Left ventricle myocardium inferior (tissue), 1 donor: ENCODE measurements at places on chromosomes 3 and 15.

- DNase-seq: no peak
These were observed 68.6 kb downstream of the FAM174B start for GRCh38 chr15:92586966-92587365.

DNA sequence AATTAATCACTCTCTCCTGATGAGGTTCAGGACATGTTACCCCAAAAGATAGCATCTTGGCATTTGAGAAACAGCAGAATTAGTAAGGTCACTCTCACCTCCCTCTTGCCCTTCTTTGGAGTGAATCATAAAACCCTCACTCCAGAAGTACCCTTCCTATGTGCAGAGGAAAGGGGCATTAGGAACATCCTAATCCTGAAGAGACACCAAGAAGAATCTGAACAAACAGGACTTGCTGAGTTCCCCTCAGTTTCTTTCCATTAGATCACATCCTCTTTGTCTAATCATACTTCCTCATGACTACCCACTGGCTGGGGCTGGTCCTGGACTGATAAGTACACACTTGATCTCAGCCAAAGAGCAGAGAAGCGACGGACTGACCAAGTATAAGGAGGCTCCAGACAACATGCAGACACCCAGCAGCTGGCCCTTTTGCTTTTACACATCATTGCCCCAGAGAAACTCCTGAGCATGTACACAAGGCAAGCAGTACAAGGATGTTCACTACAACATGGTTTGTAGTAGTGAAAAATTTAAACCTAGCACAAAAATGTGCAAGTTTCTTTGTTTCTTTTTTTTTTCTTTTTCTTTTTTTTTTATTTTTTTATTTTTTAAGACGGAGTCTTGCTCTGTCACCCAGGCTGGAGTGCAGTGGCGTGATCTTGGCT is 15.0 kb upstream of the TM6SF1 start:
- no peak for DNase-seq

DNA sequence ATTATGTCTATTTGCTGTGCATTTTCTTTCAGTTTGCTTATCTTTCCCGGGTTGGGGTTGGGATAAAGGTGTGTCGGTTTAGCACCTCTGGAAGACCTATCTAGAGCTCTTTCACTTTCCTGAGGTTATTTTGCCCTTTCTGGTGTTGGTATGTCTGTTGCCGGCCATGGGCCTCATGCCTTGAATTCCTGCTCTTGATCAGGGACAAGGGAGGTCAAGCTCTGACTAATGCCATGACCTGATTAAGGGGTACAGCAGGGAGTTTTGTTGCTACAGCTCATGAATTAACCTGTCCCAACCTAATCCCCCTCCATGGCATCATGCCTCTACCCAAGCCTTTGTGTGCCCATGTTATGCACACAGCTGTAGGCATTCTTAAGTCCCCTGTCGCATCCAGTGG is 70.5 kb upstream of the GOLGA6B start:
- DNase-seq: no peak

DNA sequence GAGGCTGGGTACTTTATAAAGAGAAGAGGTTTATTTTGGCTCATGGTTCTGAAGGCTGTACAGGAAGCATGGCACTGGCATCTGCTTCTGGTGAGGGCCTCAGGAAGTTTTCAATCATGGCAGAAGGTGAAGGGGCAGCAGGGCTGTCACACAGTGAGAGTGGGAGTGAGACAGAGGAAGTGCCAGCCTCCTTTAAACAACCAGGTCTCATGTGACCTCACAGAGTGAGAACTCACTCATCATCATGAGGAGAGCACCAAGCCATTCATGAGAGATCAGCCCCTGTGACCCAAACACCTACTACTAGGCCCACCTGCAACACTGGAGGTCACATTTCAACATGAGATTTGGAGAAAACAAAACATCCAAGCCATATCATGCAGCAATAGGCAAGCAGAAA is 9.3 kb upstream of the RFTN1 start:
- DNase-seq: no peak

DNA sequence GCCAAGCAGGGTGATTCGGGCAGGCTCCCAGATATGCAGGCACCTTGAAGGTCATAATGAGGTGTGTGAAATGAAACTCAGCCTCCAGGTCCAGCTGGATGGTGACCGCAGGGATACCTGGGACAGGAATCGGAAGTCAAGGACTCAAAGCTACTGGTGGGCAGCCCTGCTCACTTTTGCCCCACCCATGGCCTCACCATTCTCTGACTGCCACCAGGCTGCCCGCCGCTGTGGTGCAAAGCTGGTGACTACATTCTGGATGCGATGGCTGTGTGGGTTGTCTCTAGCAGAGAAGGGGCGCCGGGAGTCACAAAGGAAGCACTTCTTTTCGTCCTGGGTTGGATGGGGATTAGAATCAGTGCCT is 795 bp downstream of the LAMB2 start:
- no peak for DNase-seq

DNA sequence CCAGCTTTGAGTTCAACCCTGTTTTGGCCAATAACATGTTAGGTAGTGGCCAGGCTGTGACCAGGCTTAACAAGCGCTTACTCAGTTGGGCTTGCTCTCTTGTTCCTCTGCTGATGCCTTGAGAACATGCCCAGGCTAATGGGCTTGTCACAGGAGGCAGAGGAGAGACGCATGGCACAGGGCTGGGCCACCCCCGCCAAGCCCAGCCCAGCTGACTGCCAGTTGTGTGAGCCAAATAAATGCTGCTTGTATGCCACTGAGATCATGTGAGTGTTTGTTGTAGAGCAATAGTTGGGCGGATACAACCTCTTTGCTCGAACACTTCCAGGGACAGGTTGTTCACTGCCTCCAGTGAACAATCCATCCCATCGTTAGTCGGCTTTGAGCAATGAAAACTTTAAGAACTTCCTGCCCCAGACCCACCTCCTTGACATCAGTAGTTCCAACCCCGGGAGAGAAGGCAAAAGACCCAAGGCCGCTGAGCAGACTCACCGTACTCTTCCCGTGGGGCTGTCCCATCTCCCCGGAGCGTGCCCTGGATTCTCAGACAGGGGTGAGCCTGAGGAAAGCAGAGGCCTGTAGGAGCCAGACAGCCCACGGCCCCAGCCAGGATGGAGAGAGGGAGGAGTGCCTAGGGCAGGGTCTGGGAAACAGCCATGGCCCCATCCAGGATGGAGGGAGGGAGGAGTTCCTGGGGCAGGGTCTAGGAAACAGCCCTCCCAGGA is 4.1 kb downstream of the PLA2G4F start:
- peak; percentile 61 for DNase-seq

DNA sequence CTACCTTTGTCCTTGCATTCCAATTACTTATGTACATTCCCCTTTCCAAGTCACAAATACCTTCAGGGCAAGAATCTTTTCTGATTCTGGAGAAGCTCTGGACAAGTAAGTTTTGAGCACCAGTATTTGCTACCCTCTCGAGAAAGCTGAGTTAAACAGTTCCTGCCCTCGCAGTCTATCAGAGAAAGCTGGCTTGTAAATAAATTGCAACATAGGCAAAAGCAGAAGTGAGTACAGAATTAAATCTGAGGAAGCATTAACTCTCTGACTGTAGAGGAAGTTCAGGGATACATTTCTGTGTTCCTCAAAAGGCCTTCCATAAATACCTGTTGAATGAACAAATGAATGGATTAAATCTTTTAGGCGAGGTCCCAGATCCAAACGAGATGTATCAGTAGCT is 1.2 kb downstream of the OSBPL11 start:
- DNase-seq: no peak

- DNase-seq: no peak
These were observed 46.9 kb downstream of the ZIC4 start for GRCh38 chr3:147359177-147360050.

GRCh38 chr3:116939550-116939949 is 230.0 kb downstream of the TUSC7 start:
- no peak for DNase-seq

DNA sequence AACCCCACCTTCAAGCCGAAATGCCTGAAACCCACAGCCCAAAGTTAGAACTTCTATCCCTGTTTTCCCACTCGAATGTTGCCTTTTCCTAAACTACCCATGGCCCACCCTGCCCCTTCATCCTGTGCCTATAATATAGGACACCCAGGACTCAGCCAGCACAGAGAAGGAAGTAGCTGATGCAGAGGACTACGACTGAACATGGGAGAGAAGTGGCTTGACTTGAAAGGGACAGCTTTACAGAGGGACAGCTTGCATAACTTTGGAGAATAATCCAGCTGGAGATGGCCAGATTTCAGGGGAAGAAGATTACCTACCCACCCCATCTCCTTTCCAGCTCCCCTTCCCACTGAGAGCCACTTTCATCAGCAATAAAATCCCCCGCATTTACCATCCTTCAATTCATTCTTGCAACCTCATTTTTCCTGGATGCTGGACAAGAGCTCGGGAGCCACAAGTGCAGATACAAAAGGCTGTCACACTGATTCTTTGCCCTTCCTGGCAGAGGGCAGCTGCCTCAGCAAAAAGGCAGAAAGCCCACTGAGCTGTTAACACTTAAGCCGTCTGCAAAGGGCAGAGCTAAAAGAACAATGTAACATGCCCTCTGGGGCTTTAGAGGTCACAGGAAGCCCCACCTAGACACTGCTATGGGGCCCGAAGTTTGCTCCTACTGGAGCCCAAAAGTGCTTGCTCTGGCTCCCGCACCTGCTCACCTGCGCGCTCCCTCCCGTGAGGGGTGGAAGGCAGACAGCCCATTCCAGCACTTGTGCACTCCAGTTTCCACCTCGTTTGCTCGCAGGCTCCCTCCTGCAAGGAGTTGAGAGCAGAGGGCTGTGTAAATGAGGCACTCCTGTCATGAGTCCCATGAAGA is 224.0 kb downstream of the TBC1D5 start:
- DNase-seq: no peak

- DNase-seq: peak; percentile 42
These were observed 28.8 kb upstream of the UBL7 start for GRCh38 chr15:74489518-74490338.

- DNase-seq: no peak
These were observed 54.6 kb downstream of the DAPK2 start for GRCh38 chr15:63991706-63992105.

DNA sequence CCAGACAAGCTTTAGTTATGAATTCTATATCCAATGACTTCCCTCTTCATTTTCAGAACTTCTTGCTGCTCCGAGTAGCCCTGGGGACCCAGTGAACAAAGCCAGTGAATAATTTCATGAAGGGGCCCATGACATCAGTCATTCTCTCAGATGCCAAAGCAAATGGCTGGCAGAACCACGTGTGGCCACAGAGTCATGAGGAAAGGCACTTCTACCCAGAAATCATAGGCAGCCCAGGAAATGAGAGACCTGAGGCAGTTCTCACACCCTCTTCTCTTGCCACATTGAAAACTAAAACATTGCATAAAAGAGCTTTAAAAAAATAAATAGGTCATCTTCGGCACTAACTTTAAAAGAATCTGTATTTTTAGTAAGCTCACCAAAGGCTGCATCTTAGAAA is 4.3 kb upstream of the UACA start:
- no peak for DNase-seq

DNA sequence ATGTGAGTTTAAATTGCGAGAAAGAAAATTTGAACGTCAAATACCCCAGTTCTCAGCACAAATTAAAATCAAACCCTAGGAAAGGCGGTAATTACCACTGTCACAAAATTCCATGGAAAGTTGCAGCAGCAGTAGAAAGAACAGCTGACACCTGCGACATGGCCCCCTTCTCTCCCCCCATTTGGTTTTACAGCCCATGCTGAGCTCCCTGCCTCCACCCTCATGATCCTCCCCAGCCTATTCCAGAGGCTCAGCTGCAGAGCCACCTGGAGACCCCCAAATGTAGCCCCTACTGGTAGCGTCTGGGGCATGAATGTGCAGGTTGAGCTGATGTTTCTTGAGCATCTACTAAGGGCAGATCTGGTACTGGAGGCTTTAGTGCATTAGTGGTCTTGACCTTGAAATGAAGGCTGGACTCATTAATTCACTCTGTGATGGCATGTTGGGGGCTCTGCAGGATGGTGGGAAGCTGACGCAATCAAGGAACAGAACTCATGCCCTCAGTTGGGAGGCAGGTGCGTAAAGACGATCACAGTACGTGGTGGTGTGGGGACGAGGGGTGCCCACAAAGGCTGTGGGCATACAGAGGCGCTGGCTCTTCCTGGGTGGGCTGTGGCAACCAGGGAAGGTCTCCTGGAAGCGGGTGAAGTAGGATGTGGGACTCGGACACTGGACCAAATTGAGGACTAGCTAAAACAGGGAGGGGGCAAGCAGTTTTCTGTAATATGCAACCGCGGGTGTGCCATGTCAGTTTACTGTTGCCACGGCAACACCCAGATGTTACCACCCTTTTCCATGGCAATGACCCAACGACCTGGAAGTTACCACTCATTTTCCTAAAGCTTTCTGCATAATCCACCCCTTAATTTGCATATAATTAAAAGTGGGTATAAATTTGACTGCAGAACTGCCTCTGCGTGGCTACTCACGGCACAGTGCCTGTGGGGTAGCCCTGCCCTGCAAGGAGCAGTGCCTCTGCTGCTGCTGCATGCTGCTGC is 39.8 kb downstream of the PRKCD start:
- DNase-seq: no peak

DNA sequence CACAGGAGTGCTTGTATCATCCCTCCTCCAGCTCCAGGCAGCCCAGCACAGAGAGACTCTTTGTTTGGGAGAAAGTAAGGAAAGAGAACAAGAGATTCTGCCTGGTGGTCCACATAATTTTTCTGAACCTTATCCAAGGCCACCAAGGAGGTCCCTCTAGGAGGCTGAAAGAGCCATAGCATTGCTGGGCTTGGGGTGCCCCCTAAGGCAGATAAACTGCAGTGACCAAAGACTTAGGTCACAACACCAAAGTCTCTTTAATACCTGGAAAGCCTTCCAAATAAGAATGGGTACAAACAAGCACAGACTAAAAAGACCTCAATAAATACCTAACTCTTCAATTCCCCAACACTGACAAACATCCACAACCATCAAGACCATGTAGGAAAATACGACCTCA is 310.2 kb upstream of the PPP2R3A start:
- no peak for DNase-seq

- DNase-seq: no peak
These were observed 3.9 kb downstream of the KATNBL1 start for GRCh38 chr15:34206011-34206410.

DNA sequence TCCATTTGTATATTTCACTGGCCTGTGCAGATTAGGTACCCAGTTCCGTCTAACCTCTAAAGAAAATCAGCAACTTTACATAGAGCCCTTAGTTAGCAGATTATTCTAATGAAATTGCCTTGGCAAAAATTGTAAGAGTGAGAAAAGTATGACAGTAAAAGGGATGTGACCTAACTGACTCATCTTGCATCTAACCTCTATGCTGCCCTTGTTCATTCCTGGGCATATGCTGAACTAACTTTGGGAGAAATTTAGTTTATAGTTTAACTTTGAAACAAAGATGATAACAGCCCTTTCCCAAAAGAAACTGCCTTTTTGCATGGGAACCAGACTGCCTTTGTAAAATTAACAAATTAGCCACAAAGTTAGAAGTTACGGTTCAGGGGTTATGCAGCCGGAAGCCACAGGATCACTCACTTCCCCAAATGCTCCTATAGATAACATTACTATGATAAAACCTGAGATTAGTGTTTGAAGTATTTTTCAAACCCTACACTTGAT is 839.8 kb upstream of the ALCAM start:
- DNase-seq: no peak
